ENCODE measurements at places on chromosomes 12 and 14.

DNA sequence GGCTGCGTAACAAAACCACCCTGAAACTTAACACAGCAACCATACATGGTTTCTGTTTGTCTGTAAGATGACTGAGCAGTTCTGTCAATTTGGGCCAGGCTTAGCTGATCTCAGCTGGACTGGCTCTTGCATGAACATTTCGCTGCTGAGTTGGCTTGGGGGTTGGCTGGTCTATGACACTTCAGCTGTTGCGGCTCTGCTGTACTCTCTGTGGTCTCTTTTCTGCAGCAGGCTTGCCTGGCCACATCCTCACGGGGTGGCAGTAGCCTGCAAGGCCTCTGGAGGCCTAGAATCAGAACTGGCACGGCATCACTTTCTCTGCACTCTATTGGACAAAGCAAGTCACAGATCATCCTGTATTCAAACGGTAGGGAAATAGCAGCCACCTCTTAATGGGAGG, 216.2 kb downstream of the BCL11B start:
- H3K27me3 ChIP-seq = no peaks in the 10 kb centered on the region
- no peak overlapping the region for H3K27ac ChIP-seq
- no peak for DNase-seq
- no peaks in the 10 kb centered on the region for H3K4me1 ChIP-seq
- no peaks in the 10 kb centered on the region for H3K36me3 ChIP-seq

DNA sequence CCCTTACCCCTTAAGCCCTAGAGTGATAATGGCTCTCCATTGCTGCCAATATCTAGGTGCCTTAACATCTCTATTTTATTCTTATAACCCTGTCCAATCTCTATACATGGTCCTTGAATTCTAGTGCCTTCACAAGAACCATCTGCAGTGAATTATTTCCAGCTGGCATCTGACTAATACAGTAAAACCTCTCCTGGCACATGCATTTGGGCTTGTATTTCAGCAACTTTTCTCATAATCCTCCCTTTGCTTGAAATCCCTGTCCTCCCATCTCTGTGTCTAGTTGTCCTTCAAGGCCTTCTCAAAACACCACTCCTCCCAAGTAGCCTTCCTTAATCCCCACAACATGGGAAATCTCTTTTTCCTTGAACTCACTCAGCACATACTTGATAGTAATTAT, 14.2 kb upstream of the HMGA2 start:
- no peaks in the 10 kb centered on the region for H3K4me1 ChIP-seq
- H3K4me3 ChIP-seq = no peak overlapping the region
- DNase-seq = no peak
- no peaks in the 10 kb centered on the region for H3K27me3 ChIP-seq
- H3K36me3 ChIP-seq = no peaks in the 10 kb centered on the region

DNA sequence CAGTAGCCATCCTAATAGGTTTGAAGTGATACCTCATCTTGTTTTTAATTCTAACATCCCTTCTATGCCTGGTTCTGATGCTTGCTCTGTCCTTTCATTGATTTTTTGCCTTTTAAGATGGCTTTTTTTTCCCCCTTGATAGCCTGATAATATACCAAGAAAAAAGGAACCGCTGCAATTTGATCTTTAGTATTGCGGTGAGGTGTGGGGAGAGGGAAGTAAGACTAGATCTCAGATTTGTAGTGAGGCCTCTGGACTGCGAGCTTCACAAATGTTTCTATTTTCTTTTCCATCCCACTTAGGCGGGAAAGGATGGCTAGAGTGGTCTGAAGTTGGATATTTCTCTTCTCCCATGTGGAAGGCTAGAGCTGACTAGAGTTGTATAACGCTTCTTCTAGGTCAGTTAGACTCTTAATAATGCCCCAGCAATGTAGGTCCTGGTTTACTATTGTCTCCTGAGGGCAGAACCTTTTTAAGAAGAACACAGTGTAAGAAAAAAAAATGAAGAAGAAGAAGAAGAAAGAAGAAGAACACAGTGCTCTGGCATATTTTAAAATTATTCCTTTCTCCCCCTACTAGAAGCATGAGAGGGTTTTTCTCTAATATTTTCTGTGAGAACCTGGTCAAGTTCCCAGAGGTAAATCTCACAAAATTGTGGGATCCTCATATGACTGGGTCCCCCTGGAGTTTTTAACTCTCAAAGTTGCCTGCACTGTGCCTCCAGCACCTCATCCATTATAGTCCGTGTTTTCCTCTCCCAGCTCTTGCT, 11.9 kb upstream of the KLRB1 start:
- no peaks in the 10 kb centered on the region for H3K27me3 ChIP-seq
- DNase-seq = no peak
- H3K4me1 ChIP-seq = peaks cover 7% of the 10 kb centered on the region

DNA sequence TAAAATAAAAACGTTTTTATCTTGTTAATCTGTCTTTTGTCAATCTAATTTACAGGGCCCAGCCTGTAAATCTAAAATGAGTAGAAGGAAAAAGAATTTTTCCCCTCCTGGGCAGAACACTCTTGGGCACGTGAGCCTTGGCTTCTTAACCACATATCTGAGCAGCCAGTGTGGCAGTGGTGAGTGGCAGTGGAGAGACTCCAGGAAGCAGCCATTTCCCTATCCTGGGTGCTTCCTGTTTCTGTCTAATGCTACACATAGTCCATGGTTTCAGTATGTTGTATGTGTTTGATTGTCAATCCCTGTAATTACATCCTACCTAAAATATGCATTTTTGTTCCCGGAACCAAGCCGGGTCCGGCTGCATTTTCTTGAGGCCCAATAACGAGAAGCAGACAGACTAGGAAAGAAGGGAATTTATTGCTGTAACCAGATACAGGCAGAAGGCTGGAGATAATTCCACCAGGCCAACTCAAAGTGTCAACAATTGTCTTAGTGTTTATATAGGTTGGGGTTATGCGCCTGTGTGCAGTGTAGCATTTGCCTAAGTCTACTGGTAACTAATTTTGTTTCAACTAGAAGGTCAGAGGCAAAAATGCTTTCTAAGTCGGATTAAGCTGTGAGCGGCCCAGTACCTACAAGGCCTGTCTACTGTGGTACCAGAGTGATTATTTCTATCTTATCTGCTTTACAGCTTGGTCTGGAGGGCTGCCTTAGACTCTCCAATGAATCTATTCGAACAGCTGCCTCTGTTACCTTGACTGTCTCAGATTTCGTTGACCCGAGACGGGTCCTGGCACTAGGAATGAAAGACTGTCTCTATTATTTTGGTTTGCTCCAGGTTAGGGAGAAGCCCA, 82.4 kb upstream of the RESF1 start:
- no peaks in the 10 kb centered on the region for H3K27me3 ChIP-seq
- H3K4me1 ChIP-seq = peaks cover 10% of the 10 kb centered on the region
- DNase-seq = no peak
- H3K36me3 ChIP-seq = no peaks in the 10 kb centered on the region

DNA sequence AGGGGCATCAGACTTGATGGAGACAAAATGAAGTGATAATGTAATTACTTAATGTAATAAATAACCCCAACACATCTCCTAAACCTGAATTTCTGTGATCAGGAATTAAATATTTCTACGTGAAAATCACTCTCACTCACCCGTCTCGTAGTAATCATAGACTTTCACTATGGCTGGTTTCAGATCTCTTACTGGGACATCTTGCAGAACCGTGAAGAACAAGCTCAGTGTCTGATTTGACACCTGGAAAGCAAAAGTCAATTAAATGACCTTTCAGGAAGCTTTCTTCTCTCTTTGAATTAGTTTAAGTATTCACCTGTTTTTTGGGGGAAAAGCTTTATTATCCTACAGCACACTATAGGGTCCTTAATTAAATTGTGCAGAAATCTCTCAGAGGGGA, 47.1 kb downstream of the A2M start:
- H3K27ac ChIP-seq = no peak overlapping the region
- H3K36me3 ChIP-seq = no peaks in the 10 kb centered on the region
- H3K4me3 ChIP-seq = no peak overlapping the region
- peaks cover 14% of the 10 kb centered on the region for H3K27me3 ChIP-seq
- DNase-seq = no peak

DNA sequence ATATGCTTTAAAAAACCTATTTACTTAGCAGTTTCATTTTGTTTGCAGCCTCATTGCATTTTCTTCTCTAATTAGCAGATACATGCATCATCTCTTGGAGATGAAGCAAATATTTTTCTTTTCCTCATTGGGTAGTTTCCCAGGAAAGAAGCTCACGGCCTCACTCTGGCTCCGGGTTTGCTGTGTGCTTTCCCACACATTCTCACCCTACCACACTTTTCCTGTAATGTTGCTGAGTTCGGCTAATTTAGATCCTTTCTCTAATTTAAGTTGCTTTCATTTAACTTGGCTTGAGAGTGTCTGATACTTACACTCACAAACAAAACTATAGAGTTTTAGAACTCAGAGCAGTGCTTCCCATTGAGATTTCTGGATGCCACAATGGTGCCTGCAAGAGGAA, 928.2 kb downstream of the NRXN3 start:
- DNase-seq = no peak
- H3K4me1 ChIP-seq = no peaks in the 10 kb centered on the region
- H3K36me3 ChIP-seq = no peaks in the 10 kb centered on the region
- H3K27ac ChIP-seq = no peak overlapping the region
- H3K4me3 ChIP-seq = no peak overlapping the region
